Activated T-helper 2 cell treated with anti-CD3 and anti-CD28 coated beads, Interferon-gamma antibody, Interleukin-2, Interleukin-4, amounts not matched to agents 10 μg/mL and 5 μg/mL and 100 μg/mL, durations not matched to agents 14 hours and 24 hours and 36 hours (primary cell): ENCODE measurements at places on chromosomes 3 and 15. TPM values are rescaled to one million over a fixed set of nuclear protein-coding genes. Genes with fewer than 3 reads are reported as not detected.

Gene CHRM5
- total RNA-seq = not detected in 2 replicates

Gene NR1I2
- 0.11 TPM in 2 replicates for total RNA-seq

Gene CNTN6
- total RNA-seq = not detected in 2 replicates

Gene ISL2
- total RNA-seq = 1.4 and 1.8 TPM in 2 replicates

- no peak overlapping the region for H3K4me3 ChIP-seq
- no peaks in the 10 kb centered on the region for H3K27me3 ChIP-seq
- H3K27ac ChIP-seq = no peak overlapping the region
- no peak for DNase-seq
- no peaks in the 10 kb centered on the region for H3K4me1 ChIP-seq
These were observed 7.7 kb upstream of the KY start for GRCh38 chr3:134658555-134658954.

Gene MYO5C
- total RNA-seq = 0.32 and 0.64 TPM in 2 replicates

GRCh38 chr3:21447476-21448151 lies 303.4 kb downstream of the ZNF385D start:
- no peaks in the 10 kb centered on the region for H3K27me3 ChIP-seq
- no peak for DNase-seq
- H3K4me1 ChIP-seq = no peaks in the 10 kb centered on the region
- H3K36me3 ChIP-seq = no peaks in the 10 kb centered on the region
- H3K27ac ChIP-seq = no peak overlapping the region
- no peak overlapping the region for H3K4me3 ChIP-seq

Gene ACKR4
- not detected in 2 replicates for total RNA-seq

GRCh38 chr3:138032567-138032966 lies 22.6 kb downstream of the CLDN18 start:
- peaks cover 11% of the 10 kb centered on the region for H3K27me3 ChIP-seq
- no peak overlapping the region for H3K27ac ChIP-seq
- H3K36me3 ChIP-seq = no peaks in the 10 kb centered on the region
- no peak overlapping the region for H3K4me3 ChIP-seq

Gene LTK
- 0.18 and 0.25 TPM in 2 replicates for total RNA-seq

- H3K27me3 ChIP-seq = peaks cover 18% of the 10 kb centered on the region
- H3K4me3 ChIP-seq = no peak overlapping the region
- H3K27ac ChIP-seq = no peak overlapping the region
- DNase-seq = no peak
- no peaks in the 10 kb centered on the region for H3K36me3 ChIP-seq
These were observed 40.1 kb upstream of the MTMR10 start for GRCh38 chr15:31031471-31032067.

Gene VWA5B2
- total RNA-seq = 0.11 TPM in 1 of 2 replicates, not detected in the other

- no peaks in the 10 kb centered on the region for H3K4me1 ChIP-seq
- no peak overlapping the region for H3K4me3 ChIP-seq
These were observed 38.9 kb downstream of the CACNA2D2 start for GRCh38 chr3:50464569-50464968.
